Pulmonary artery endothelial cell (primary cell): ENCODE measurements at places on chromosomes 12 and 14.

DNA sequence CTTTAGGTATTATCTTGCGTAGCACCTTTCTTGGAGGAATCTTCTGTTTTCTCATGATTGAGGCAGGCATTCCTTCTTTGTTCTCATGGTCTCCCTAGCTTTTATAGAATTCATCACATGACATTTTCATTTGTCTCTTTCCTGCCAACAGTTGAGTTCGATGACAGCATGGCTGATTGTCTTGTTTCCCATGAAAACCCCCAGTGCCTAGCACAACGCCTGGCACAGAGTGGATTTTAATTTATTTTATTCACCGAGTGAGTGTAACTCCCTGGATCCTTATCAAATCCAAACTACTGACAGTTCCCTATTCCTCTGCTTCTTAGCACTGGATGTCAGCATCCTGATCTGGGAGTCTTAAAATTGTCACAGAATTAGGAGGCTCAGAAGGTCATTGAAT lies 182.6 kb downstream of the SUDS3 start:
- no peak for DNase-seq

DNA sequence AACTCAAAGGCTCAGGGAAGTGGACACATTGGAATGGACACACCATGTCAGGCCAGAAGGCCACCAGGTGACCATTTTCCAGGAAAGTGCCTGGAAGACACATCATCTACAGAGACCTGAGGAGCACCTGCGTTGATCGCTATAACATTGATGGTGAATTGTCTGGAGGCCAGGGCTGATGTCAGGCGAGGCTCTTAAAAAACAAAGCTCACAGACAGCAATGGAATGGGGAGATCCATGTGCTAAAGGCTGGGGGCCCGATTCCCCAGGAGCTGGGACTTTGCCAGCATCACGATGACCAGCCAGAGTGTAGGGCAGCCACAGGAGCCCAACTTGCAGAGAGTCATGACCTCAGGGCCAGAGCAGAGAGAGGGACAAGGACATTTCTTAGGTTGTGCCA lies 30.3 kb downstream of the DIO3 start:
- DNase-seq, result no peak

DNA sequence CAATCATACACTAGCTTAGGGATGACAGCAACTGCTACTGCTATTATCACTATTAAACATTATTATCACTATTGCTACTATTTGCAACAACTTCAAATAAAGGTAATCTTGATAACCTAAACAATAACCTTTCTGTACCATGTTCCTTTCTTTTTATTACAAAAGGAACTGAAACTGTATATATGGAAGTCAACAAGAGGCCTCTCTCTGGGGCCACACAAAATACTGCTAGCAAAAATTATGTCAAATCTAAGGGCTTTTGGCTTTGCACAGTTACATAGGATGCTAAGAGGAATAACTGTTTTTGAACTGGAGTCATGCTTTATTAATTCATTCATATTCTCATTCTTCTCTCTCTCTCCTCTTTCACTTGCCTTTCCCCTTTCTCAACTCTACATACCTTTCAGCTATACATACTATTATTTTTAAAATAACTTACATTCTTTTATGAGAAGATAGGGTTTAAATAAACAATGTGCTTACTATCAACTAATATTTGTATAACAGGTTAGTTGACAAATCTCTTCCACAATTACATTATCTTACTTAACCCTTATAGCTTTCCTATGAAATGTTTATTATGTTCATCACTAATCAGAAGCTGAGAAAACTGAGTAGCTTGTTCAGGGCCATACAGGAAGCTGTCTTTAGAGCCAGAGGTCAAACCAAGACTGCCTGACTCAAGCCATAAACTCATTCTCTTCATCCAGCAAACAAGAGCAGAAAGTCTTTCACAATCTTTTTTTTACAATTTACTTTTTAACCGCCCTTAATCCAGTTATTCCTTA lies 25.7 kb downstream of the SPTSSA start:
- no peak for DNase-seq

GRCh38 chr12:124705545-124706138 lies 138.2 kb upstream of the NCOR2 start:
- no peak for DNase-seq

GRCh38 chr14:65476942-65477318 lies 64.4 kb downstream of the FUT8 start:
- DNase-seq, result no peak

DNA sequence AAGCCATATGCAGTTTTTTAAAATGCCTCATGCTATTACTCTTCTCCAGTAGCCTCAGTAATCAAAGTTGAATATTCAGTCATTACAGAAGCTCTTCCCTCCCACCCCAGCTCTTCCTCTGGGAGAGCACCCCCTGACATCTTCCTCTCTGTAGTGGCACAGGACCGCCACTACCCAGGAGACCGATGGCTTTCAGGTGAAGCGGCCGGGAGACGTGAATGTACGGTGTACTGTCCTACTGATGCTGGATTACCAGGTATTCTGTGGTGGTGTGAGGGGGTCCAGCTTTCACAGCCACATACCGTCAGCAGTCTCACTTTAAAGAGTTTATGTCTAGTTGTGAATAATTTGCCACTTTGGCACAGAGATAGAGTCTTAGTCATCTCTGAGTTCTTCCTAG lies 4.6 kb downstream of the SMARCD1 start:
- no peak for DNase-seq

DNA sequence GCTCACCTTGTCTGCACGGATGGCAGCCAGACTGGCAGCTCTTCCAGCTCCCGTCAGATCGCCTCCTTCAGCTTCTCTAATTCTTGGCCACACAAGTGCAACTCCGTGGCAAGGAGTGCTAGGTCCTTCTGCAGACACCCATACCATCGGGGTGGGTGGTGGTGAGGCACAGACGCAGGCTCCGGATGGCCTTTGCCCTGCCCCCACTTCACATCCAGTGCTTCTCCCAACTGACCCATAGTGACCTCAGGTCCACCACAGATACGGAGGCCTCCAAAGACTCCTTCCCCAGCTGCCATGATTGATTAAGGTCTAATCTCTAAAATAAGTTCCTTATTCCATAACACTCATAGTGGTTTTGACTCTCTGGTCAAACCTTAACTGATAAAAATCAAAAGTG lies 19.9 kb upstream of the CD27 start:
- DNase-seq, result no peak

GRCh38 chr12:74431801-74432200 lies 105.8 kb upstream of the ATXN7L3B start:
- no peak for DNase-seq

DNA sequence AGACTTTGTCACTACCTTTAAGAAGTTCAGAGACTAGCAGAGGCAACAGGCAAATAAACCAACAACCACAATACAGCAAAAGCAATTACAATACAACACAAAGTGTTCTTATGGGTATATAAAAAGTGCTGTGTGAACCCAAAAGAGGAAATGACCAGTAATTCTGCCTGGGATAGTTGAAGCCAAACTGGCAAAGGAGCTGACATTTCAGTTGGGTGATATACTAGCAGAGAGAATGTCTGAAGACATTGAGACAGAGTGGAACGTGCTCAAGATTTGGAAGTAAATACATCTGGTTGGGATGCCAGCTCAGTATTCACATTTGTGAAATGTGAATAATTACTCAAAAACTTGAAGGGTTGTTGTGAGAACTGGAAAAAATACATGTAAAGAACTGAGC lies 80.6 kb upstream of the GTF2A1 start:
- no peak for DNase-seq

- no peak for DNase-seq
Observed at GRCh38 chr12:51051787-51052186, 3.7 kb downstream of the LETMD1 start.

DNA sequence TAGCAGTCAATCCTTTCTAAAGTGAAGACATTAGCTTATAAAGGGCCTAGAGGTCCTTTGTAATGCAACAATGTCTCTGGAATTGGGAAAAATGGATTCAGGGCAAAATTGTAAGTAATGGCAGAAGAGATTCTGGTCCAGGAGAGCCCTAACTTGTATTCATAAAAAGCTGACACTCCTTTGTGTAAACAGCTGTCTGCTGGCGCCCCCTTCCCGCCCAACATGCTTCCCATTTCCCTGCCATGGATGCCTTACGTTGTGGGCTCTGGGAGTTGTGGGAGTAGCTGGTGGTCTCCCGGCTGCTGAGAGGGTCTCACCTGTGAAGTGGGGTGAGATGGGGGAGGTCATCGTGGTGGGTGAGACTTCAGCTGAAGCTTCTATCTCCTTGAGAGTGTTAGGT lies 2.3 kb downstream of the ACRBP start:
- no peak for DNase-seq

- DNase-seq, result no peak
Observed at GRCh38 chr12:64532734-64533351, 77.5 kb upstream of the RASSF3 start.

DNA sequence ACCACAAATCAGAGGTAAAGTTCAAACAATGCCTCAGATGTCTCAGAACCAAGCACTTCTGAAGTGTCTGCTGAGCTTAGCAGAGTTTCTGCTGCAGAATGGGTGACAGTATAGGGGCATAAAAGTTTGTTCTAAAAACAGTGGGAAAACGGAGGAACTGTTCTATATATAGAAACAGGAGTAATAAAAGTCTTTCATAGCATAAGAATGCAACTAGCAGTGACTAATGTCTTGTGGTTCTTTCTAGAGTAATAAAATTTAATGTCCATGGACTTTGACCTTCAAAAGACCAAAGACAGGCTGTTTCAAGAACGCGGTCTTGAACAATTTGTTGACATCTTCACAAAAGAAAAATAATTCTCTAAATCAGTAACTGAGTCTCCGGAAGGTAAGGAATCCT lies 107.5 kb upstream of the FAR2 start:
- no peak for DNase-seq

DNA sequence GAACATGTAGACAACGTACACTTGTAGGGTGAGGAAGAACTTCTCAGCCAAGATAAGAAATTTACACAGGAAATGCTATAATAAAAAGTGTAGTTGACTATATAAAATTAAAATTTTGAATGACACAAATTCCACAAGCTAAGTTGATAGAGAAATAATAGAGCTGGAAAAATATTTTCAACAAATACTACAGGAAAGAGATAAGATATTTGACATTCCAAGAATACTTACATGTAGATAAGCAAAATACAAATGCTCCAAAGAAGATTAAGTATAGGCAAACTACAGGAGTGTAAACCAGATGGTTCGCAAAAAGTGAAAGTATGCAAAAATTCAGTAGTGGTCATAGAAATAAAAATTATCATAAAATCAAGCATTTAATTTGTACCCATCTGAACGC lies 49.2 kb upstream of the ANP32D start:
- no peak for DNase-seq

DNA sequence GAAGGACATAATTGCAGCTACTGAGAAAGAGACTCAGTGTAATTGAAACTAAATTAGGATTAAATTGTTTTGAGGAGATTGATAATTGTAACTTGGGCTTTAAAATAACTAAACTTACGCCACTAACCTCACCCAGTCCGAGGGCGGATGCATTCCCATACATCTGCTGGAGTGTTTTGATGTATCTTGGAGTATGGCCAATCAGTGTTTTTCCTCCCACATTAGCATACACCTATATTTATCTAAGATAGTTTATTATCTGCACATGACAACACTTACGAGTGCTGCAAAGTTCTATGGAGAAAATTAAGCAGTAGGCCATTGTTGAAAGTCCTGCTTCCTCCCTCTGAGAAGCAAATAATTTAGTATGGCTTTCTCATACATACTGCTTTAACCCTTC lies 184.7 kb upstream of the PLEKHG7 start:
- no peak for DNase-seq

DNA sequence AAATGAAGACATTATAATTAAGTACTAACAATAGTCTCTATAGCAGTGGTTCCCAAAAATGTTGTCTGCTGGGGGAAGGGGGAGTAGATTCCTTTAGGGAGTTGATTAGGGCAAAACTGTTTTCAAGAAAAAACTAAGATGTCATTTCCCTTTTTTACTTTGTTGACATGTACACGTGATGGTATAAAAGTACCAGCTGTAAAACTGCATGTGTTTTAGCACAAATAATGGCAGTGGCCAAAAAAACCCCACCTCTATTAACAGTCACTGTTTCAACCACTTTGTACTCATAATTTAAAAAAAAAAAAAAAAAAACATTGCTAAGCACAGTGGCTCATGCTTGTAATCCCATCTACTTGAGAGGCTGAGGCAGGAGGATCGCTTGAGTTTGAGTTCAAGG lies 61.7 kb downstream of the PPP1R12A start:
- no peak for DNase-seq

DNA sequence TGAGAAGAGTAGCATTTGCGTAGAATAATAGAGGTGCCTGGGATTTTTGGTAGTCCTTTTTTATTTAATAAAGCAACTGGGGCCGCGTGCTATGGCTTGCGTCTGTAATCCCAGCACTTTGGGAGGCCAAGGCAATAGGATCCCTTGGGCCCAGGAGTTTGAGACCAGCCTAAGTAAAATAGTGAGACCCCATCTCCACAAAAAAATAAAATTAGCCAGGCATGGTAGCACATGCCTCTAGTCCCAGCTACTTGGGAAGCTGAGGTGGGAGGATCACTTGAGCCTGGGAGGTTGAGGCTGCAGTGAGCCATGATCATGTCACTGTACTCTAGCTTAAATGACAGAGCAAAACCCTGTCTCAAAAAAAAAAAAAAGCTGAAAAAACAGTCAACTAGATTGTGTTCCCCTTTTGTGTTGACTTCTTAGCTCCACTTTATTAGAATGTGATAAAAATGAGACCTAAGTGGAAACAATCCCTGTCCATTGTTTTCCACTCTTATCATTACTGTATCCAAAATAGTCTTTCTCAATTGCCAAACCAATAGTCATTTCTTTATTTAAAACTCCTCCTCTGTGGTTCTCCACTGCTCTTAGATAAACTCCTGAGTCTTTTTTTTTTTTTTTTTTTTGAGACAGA lies 7.4 kb downstream of the PRKCH start:
- DNase-seq, result no peak

- no peak for DNase-seq
Observed at GRCh38 chr14:31944256-31945073, 132.6 kb upstream of the ARHGAP5 start.

DNA sequence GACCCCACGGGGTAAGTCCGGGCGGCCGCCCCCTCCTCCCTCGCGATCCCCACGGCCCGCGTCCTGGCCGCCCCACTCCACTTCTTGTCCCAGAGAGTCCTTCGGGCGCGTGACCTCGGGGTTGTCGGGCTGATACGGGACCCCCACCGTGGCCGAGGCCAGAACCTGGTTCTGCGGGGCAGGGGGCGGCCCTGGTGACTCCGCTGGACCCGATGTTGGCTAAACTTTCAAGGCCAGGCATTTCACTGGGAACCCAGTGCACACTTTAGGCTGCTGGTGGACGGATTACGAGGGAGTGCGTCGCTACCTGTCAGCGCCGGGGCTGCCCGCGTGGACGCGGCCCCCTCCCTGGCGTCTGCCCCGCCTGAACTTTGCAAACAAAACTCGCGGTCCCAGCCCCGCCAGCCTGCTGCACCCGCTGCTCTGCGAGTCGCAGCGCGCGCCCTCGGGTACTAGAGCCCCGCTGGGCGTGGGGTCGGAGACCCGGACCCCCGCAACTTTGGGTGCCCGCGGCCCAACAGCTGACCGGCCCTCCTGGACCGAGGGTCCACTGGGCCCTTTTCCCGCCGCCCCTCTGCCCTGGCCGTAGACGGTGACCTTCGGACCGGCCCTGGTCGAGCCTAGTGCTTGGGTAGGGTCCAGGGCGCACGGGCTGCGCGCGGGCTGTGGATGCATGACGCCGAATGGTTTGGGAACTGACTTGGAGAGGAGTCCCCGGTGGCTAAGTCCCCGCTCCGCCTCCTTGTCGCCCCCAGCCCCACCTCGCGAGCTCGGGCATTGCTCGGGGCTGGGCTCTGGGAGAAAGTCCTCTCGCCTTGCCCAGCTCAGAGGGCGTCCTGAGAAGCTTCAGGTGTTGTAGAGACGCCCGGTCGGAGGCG lies 624 bp downstream of the RIN3 start:
- no peak for DNase-seq

GRCh38 chr12:50402264-50403000 lies 1.7 kb downstream of the LARP4 start:
- DNase-seq, result no peak
